ENCODE measurements at places on chromosomes 3 and 15. TPM values are rescaled to one million over a fixed set of nuclear protein-coding genes. Genes with fewer than 3 reads are reported as not detected.

- no peaks in the 10 kb centered on the region for H3K27me3 ChIP-seq
- no peak overlapping the region for H3K4me3 ChIP-seq
- H3K4me1 ChIP-seq, result no peaks in the 10 kb centered on the region
- DNase-seq, result no peak
These were observed 54.6 kb downstream of the SUCLG2 start for GRCh38 chr3:67599821-67600220.

GRCh38 chr3:112382543-112383160 lies 49.7 kb downstream of the CD200 start:
- H3K4me3 ChIP-seq, result no peak overlapping the region
- H3K27me3 ChIP-seq, result no peaks in the 10 kb centered on the region
- no peak for DNase-seq
- peaks cover 5% of the 10 kb centered on the region for H3K4me1 ChIP-seq
- no peaks in the 10 kb centered on the region for H3K36me3 ChIP-seq

DNA sequence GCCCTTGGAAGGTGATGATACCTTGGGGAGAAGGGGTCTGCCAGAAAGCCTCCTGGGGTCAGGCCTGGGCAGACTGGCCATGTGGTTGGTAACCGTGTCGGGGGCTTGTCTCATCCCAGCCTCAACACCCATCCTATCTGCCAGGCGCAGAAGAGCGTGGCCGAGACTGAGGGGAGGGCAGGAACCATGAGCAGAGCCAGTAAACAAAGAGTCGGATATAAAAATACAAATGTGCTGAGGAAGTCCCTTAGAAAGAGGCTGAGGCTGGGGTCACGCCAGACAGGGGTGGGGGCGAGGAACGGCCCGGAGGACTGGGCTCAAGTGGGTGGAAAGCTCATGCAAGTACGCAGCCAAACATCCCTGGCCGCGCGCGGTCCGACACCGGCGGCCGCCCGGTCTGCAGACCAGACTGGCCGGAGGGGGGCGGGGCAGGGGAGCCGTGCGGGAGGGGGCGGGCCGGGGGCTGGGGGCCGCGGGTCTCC lies 1.9 kb downstream of the CAMK2N2 start:
- peaks cover 35% of the 10 kb centered on the region for H3K27me3 ChIP-seq
- peaks cover 17% of the 10 kb centered on the region for H3K4me1 ChIP-seq
- H3K4me3 ChIP-seq, result no peak overlapping the region
- no peak for DNase-seq
- H3K36me3 ChIP-seq, result no peaks in the 10 kb centered on the region

GRCh38 chr3:17110660-17111396 lies 226.1 kb downstream of the PLCL2 start:
- no peaks in the 10 kb centered on the region for H3K36me3 ChIP-seq
- H3K27me3 ChIP-seq, result no peaks in the 10 kb centered on the region
- H3K4me3 ChIP-seq, result no peak overlapping the region

The CHRD gene
- 1.7 TPM for polyA plus RNA-seq

The P2RY14 gene
- polyA plus RNA-seq, result not detected

The PLCB2 gene
- polyA plus RNA-seq, result 7.2 TPM

The DLEC1 gene
- 0.36 TPM for polyA plus RNA-seq

The THPO gene
- polyA plus RNA-seq, result 0.82 TPM

Measured in H1 (cell line).